ENCODE measurements at places on chromosomes 5 and 9. TPM values are rescaled to one million over a fixed set of nuclear protein-coding genes. Genes with fewer than 3 reads are reported as not detected.

DNA sequence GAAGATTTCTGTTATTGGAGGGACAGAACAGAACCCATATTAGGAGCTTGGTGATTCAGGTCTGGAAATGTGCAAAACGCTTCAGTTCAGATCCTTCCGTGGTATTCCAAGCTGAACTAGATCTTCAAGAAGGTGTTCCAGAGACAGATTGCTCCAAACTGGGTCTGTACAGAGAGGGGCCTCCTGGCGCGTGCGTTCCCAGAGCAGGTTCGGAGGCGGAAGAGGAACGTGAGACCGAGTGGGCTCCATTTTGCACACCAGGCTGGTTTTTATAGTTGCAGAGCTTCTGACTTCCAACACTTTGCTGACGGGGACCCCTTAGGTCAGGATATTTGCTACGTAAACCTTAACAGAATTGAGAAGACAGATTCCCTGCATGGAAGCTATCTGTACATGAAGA, 16.7 kb upstream of the RPL26L1 start:
- no peak overlapping the region for H3K4me3 ChIP-seq
- no peak for DNase-seq
- peaks cover 36% of the 10 kb centered on the region for H3K36me3 ChIP-seq
- no peaks in the 10 kb centered on the region for H3K4me1 ChIP-seq

Gene IRGM
- total RNA-seq, result 0.98 TPM

- H3K36me3 ChIP-seq, result no peaks in the 10 kb centered on the region
- H3K27ac ChIP-seq, result no peak overlapping the region
- no peak for DNase-seq
- H3K4me1 ChIP-seq, result no peaks in the 10 kb centered on the region
Measured at GRCh38 chr9:2662496-2662895, 40.9 kb downstream of the VLDLR start.

GRCh38 chr9:7284517-7284916, 515.1 kb downstream of the DMAC1 start:
- H3K36me3 ChIP-seq, result no peaks in the 10 kb centered on the region
- DNase-seq, result no peak
- H3K27me3 ChIP-seq, result no peaks in the 10 kb centered on the region
- no peaks in the 10 kb centered on the region for H3K4me1 ChIP-seq
- no peak overlapping the region for H3K4me3 ChIP-seq

DNA sequence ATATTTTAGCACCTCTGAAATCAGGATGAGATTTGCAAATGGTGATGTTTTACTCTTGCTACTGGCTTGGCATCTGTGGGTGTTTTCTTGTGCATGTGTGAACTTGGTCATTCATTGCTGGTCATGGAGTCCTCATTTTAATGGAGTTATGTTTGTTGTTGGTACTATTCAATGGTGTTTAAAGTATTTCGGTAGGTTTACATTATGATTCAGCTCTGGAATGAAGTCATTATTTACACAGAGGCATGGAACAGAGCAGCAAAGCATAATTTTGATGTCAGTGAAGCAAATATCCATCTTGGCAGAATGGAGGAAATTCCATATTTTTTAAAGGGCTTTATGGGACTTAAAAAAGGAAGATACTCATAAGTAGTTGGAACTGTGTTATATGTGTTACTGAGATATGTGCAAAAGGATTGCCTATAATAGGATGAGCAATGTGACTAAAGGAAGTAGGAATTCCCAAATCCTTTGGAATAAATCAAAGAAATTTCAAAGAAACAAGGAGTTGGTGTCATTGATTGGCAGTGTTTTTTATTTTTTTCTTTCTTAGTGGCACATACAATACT, 147.4 kb downstream of the ACTBL2 start:
- H3K4me3 ChIP-seq, result no peak overlapping the region
- H3K4me1 ChIP-seq, result no peaks in the 10 kb centered on the region
- no peak for DNase-seq
- no peak overlapping the region for H3K27ac ChIP-seq
- H3K36me3 ChIP-seq, result no peaks in the 10 kb centered on the region
- H3K27me3 ChIP-seq, result no peaks in the 10 kb centered on the region

- no peaks in the 10 kb centered on the region for H3K27me3 ChIP-seq
- no peak overlapping the region for H3K27ac ChIP-seq
- H3K36me3 ChIP-seq, result peaks cover 50% of the 10 kb centered on the region
- H3K4me3 ChIP-seq, result no peak overlapping the region
Measured at GRCh38 chr9:89361816-89362646, 43.7 kb downstream of the SECISBP2 start.

- H3K27ac ChIP-seq, result no peak overlapping the region
- no peak for DNase-seq
- no peaks in the 10 kb centered on the region for H3K36me3 ChIP-seq
- no peaks in the 10 kb centered on the region for H3K27me3 ChIP-seq
- peaks cover 3% of the 10 kb centered on the region for H3K4me1 ChIP-seq
- no peak overlapping the region for H3K4me3 ChIP-seq
Measured at GRCh38 chr5:10133830-10134229, 115.9 kb downstream of the ATPSCKMT start.

Gene MAMDC4
- total RNA-seq, result 3.2 TPM

Gene DNAH5
- total RNA-seq, result 0.49 TPM

- H3K27me3 ChIP-seq, result no peaks in the 10 kb centered on the region
- no peak overlapping the region for H3K4me3 ChIP-seq
- DNase-seq, result no peak
Measured at GRCh38 chr5:145944328-145944727, 8.0 kb downstream of the SH3RF2 start.

GRCh38 chr5:81748556-81748955, 2.3 kb downstream of the SSBP2 start:
- H3K36me3 ChIP-seq, result no peaks in the 10 kb centered on the region
- peak overlapping the region; percentile 99 for H3K27ac ChIP-seq
- H3K27me3 ChIP-seq, result no peaks in the 10 kb centered on the region
- no peak for DNase-seq
- H3K4me1 ChIP-seq, result peaks cover 34% of the 10 kb centered on the region
- peak overlapping the region; percentile 97 for H3K4me3 ChIP-seq

Gene PCDHB8
- 0.25 TPM for total RNA-seq

- H3K27me3 ChIP-seq, result no peaks in the 10 kb centered on the region
- peak; percentile 91 for DNase-seq
- peak overlapping the region; percentile 98 for H3K27ac ChIP-seq
- no peaks in the 10 kb centered on the region for H3K36me3 ChIP-seq
Measured at GRCh38 chr9:33166231-33167083, 679 bp downstream of the B4GALT1 start.

DNA sequence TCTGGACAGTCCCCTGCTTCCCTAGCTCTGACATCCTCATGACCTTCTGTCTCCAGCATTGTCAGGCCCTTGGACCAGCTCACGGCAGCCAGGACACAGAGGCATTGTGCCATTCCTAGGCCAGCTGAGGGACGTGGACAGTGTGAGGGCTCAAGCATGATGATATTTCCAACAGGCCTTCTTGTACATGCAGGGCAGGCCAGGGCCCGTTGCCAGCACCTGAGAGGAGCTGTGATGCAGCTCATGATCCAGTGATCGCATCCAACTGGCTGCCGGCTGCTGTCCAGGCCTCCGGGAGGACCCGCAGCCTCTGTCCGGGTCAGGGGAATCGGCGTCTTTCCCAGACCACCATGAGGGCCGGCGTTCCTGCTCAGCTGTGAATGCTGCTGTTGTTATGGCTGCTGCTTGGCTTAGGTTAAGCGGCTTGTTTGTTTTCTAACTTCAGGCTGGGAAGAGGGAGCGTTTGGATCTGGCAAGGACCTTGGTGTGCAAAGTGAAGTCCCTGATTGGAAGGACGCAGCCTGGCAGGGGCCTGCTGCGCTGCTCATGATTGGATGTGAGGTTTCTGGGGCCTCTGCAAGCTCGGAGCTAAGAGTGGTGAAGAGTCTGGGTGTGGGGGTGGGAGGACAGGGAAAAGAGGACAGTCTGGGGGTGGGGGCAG, 53.8 kb downstream of the PDZD2 start:
- H3K36me3 ChIP-seq, result no peaks in the 10 kb centered on the region
- DNase-seq, result no peak
- no peaks in the 10 kb centered on the region for H3K4me1 ChIP-seq
- no peak overlapping the region for H3K4me3 ChIP-seq

GRCh38 chr9:126384926-126385325, 58.3 kb downstream of the MVB12B start:
- H3K27ac ChIP-seq, result no peak overlapping the region
- H3K27me3 ChIP-seq, result no peaks in the 10 kb centered on the region
- peak; percentile 29 for DNase-seq
- no peak overlapping the region for H3K4me3 ChIP-seq
- H3K36me3 ChIP-seq, result no peaks in the 10 kb centered on the region
- H3K4me1 ChIP-seq, result peaks cover 11% of the 10 kb centered on the region

- H3K4me1 ChIP-seq, result no peaks in the 10 kb centered on the region
- DNase-seq, result no peak
- no peaks in the 10 kb centered on the region for H3K36me3 ChIP-seq
- H3K27ac ChIP-seq, result no peak overlapping the region
- H3K27me3 ChIP-seq, result no peaks in the 10 kb centered on the region
Measured at GRCh38 chr9:115786321-115786720, 367.3 kb upstream of the PAPPA start.

GRCh38 chr5:168482361-168482760, 3.9 kb upstream of the RARS1 start:
- no peak overlapping the region for H3K27ac ChIP-seq
- H3K27me3 ChIP-seq, result no peaks in the 10 kb centered on the region
- H3K36me3 ChIP-seq, result no peaks in the 10 kb centered on the region
- peaks cover 4% of the 10 kb centered on the region for H3K4me1 ChIP-seq
- DNase-seq, result no peak

- no peak overlapping the region for H3K4me3 ChIP-seq
- no peaks in the 10 kb centered on the region for H3K27me3 ChIP-seq
- H3K4me1 ChIP-seq, result no peaks in the 10 kb centered on the region
- peaks cover 5% of the 10 kb centered on the region for H3K36me3 ChIP-seq
- DNase-seq, result no peak
Measured at GRCh38 chr9:123655681-123656423, 274.1 kb downstream of the DENND1A start.

DNA sequence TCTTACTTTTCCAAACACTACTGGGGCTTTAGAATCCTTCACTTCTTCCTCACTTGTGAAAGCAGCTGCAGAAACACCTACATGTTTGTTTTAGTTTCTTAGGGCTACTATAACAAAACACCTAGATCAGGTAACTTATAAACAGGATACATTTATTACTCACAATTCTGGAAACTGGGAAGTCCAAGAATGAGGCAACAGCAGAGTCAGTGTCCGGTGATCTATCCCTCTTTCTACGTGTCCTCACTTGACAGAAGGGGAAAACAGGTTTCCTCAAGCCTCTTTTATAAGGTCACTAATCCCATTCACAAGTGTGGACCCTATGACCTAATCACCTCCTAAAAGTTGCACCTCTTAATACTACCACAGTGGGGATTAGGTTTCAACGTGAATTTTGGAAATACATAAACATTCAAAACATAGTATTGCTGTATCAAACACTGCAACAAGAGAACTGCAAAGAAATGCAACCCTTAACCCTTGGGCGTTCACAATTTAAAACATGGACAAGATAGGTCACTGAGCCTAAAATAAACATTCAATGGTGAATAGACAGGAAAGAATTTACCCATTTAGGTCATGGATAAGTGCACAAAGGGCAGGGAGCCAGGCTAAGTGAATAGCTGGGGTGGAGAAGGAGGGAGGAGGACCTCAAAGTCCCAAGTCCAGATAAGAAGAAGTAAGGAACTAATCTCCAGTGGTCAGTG, 104.3 kb downstream of the PIK3R1 start:
- DNase-seq, result no peak
- no peaks in the 10 kb centered on the region for H3K36me3 ChIP-seq
- no peaks in the 10 kb centered on the region for H3K27me3 ChIP-seq

GRCh38 chr5:5132234-5132633, 7.9 kb upstream of the ADAMTS16 start:
- no peaks in the 10 kb centered on the region for H3K4me1 ChIP-seq
- no peaks in the 10 kb centered on the region for H3K27me3 ChIP-seq
- no peak for DNase-seq

Gene HAPLN1
- total RNA-seq, result not detected

Gene CTXN3
- total RNA-seq, result not detected

DNA sequence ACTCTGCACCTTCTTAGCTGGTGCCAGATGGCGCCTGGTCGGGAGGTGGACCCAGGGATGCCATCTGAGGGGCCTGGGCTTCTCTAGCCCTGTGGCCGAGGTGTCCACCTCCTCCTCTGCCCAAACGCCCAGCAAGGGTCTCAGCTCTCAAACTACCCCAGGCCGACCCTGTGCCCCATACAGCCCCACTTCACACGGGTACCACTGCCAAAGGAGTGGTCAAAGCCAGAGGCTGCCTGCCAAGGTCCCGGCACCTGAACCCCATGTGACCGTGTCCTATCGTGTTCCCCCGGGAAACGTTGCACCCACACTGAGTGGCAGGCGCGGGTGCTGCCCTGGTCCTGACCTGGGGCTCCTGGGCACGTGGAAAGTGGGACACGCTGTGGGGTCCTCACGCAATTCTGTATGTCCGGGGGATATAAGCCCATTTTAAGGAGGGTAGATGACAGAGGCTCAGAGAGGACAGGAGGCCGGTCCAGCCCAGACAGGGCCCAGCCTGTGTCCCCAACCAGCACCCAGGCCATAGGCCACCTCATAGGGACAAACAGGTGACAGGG, 1.9 kb downstream of the ENTPD8 start:
- peaks cover 21% of the 10 kb centered on the region for H3K4me1 ChIP-seq
- no peak for DNase-seq
- no peak overlapping the region for H3K4me3 ChIP-seq
- no peak overlapping the region for H3K27ac ChIP-seq
- H3K36me3 ChIP-seq, result no peaks in the 10 kb centered on the region
- H3K27me3 ChIP-seq, result no peaks in the 10 kb centered on the region

Gene KIF4B
- total RNA-seq, result not detected

DNA sequence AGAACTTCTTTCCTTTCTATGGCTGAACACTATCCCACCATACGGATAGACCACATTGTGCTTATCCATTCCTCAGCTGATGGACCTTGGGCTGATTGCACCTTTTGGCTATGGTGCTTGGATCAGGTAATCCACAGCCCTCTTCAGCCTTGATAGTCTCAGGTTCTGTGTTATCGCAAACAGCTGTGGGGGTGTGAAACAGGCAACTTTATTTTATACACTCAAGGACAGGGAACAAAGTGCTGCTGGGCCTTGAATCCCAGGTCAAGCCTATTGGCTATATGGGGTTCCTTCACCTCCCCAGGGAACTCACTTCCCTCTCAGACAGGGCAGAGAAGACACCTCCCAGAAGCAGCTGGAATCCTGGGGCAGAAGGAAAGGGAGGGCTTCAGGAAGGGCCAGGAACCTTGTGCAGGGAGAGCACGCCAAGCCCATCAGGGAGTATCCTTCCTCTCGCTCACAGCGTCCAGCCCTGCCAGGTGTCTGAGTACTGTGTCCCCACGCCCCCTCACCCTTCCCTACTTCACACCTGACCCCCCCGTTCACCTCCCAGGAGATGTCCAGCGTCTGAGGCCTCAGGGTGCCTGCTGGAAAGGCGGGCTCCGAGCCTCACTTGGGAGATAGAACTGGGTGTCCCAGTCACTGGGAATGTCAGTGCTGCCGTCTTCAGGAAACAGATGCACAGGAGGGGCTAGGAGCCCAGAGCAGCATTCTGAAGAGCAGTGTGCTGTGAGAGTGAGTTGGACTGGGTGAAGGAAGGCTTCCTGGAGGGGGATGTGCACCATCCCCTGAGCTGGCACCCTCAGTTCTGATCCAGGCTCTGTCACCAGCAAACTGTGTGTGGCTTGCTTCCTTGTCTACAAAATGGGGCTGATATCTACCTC, 32.8 kb downstream of the AFAP1L1 start:
- no peaks in the 10 kb centered on the region for H3K27me3 ChIP-seq
- H3K4me1 ChIP-seq, result no peaks in the 10 kb centered on the region
- H3K4me3 ChIP-seq, result no peak overlapping the region
- no peak overlapping the region for H3K27ac ChIP-seq
